ENCODE measurements at places on chromosomes 2 and 18.
A peak's percentile ranks its signal among the peaks of the same experiment; 100 is the strongest.

- no peak for DNase-seq
Observed at GRCh38 chr18:65954372-65954771, 203.6 kb downstream of the CDH7 start.

DNA sequence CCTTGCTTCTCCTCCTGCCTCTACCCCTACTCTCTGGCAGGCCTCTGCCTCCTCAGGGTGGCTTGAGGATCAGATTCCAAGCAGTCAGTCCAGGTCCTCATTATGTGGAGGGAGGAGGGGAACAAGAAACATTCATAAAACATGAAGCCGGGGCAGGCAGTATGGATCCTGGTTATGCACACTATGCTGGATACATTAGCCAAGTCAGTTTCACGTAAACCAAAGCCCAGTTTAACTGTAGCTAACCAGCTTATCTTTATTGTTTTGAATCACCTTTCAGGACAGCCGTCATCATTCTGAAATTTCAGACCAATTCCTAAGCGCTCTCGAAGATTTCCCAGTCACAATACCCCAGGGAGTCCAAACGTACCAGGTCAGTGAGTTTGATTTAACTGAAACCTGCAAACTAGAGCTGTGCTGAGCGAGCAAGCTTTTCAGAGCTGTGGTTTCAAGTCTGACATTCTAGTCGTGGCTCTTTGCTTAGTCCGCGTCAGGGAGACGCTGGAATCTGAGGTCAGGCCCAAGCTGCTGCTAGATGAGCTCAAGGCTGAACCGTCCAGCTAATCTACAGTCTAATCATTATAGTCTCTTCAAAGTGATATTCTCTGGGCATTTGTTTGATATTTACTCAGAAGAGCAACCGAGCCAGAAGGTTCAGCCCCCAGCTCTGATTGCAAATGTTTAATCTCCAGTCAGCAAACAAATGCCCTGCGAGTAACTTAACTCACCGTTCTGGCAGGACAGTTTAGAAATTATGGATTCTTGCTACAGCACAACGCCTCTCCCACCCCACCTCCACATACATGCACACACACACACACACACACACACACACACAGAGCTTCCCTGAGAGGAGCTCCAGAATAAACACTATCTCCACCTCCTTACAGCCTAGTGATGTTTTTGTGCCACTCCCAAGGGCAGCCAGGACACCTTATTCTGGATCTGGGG is 63.8 kb upstream of the BZW1 start:
- no peak for DNase-seq

GRCh38 chr2:240255811-240256703 is 115.6 kb upstream of the OTOS start:
- no peak for DNase-seq

- no peak for DNase-seq
Observed at GRCh38 chr2:36695746-36696415, 626 bp upstream of the VIT start.

DNA sequence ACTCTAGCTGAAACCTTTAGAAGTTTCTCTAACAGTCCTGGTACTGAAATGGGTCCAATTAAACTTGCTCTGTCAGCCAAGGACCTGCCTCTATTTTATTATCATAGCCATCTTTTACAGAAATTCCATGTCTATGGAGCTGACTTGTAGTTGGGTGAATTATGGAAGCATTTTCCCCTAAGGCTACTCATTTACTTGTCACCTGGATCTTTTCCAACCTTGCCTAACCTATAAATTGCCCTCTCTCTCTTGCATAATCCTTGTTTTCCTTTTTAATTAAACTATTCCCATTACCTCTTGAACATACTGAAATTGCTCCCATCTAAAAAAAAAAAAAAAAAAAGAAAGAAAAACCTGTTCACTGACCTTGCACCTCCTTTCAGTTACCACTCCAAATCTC is 74.6 kb upstream of the DOK6 start:
- DNase-seq: no peak

- DNase-seq: no peak
Observed at GRCh38 chr2:181780657-181781056, 100.3 kb upstream of the NEUROD1 start.

DNA sequence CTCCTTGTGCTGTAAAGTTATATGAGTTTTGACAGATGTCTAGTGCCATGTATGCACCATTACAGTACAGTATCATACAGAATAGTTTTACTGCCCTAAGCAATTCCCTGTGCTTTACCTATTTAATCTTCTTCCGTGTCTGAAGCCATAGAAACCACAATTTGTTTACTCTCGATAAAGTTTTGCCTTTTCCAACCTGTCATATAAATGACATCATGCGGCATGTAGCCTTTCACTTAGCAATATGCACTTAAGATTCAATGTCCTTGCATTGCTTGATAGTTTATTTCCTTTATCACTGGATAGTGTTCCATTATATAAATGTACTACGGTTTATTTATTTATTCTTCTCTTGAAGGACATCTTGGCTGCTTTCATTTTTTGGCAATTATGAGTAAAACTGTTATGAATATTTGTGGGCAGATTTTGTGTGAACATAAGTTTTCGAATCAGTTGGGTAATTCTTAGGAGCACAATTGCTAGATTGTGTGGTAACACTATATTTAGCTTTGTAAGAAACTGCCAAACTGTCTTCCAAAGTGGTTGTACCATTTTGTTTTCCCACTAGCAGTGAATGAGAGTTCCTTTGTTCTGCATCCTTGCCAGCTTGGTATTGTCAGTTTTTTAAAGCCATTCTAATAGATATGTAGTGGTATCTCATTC is 136.8 kb upstream of the MAP3K20 start:
- peak; percentile 18 for DNase-seq

DNA sequence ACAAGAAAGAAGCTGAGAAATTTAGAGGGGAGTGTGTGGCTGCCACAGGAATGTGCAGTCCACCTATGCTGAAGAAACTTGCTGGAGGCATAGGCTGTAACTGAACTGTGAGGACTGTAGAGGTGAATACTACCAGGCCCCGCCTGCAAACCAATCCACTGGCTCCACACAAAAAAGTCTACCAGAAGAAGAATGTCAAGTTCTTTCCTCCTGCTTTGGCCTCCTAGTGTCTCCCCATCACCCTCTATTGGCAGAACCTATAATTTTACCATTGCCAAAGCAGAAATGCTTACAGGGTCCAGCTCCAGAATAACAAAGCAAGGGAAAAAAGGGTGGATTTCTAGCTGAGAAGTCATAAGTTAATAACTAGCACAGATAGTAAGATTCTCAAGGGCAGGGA is 5.9 kb upstream of the ATP5MC3 start:
- DNase-seq: no peak

- DNase-seq: no peak
Observed at GRCh38 chr2:28300485-28301341, 91.9 kb upstream of the FOSL2 start.

DNA sequence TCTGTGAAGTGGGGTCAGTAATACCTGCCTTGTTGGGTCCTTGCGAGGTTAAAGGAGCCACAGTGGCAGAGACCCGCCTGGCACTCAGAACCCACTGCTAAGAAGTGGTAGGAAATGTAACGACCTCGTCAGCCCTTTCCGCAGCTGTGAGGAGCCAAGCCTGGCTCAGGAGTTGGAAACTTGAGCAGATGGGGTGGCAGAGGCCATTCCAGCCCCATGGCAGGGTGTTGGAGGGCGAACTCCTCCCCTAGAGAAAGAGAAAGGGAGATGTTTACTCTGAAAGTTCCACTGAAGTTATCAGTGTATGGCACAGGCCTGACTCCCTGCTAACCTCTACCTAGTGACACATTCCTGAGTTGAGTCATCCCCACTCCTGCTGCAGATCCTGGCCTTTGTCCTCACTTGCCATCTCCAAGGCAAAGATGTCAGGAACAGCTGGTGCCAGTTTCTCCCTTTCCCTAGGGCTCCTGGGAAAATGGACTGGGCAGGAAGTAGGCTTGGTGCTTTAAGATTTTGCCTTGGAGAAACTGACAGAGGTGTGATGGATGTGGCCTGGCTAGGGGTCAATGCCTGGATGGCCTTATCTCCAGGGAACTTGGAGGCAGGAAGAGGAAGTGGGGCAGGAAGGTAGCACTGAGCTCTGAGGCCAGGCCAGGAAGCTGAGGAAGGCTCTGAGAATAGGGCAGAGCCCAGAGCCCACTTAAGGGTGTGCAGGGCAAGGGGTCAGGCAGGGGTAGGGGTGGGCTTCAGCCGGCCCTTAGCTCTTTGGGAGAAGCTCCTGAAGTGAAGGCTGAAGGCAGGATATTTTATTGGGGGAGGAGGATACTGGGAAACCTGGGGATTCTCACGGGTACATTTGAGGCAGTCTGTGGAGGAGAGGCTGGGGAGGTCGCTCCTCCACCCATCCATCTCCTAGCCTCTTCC is 888 bp downstream of the VAMP5 start:
- DNase-seq: peak; percentile 22

- no peak for DNase-seq
Observed at GRCh38 chr18:22817844-22818243, 115.3 kb upstream of the RBBP8 start.

GRCh38 chr18:765764-766549 is 46.1 kb downstream of the YES1 start:
- no peak for DNase-seq

DNA sequence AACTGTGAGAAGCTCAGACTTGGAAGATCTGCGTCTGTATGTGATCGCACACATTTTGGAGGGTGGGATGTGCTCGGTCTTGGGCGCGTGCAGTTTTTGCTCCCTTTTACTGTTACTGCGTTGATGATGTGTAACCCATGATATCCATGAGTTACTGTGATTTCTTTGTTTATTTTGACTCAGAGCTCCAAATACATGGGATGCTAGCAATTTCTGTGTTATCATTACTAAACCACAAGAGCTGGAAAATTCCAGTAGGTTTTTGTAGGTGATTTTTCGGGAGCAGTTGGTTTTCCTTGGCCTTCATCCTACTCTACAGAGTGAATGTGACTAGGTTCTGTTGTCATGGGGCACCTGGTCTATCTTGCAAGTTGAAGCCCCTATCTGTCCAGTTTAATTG is 124.2 kb downstream of the AGAP1 start:
- no peak for DNase-seq

GRCh38 chr2:166436189-166436588 is 57.9 kb downstream of the SCN7A start:
- no peak for DNase-seq

GRCh38 chr2:145026456-145027455 is 506.8 kb upstream of the ZEB2 start:
- no peak for DNase-seq

DNA sequence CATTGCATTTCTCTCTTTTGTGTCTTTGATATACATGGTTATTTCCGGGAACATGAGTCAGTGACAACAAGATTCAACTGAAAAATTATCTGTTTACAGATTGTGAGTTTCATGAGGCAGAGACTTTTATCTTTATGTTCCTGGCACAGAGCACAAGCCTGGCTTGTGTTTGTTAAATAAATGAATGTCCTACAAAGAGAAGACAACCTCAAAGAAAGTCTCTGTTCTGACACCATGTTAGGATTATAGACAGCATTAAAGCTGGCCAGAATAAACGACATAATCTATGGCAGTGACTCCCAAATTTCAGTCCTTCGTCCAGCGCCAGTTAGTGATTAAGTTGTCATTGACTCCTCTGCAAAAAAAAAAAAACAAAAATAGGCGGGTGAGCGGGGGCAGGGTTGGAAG is 97.4 kb upstream of the DNAJC10 start:
- DNase-seq: no peak

DNA sequence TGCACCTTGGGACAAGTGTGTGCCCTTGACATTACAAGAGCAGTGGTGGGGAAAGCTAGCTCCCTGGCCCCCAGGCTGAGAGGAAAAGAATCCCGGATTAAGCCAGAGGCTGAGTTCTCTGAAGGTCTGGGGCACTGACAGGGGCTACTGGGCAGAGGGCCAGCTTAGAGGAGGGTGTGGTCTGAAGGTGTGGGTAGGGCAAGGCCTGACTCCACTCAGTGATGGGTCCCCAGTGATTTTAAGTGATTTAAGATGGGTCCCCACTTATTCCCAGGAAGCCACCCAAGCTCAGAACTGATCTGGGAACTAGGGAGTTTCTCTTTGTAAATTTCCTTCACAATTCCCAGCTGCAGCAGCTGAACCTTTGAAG is 8.8 kb downstream of the TMEM37 start:
- DNase-seq: no peak

DNA sequence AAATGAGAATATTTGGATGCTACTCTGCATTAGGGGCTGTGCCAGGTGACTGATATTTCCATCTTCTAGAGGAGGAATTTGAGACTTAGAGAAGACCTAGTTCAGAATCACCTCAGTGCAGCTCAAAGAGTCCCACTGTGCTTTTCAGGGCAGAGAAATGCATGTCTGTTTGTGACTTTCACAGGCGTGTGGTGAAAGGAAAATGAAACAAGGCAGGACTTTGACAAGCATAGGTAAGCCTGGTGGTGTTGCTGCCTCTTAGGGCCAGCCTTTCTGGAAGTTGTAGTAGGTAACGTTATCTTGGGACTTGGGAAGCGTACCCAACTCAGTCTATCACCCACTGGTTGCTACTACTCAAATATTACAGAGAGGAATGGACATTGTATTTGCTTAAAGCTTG is 2.6 kb downstream of the GPR39 start:
- DNase-seq: no peak

GRCh38 chr18:23416298-23416697 is 36.8 kb upstream of the RIOK3 start:
- DNase-seq: no peak

DNA sequence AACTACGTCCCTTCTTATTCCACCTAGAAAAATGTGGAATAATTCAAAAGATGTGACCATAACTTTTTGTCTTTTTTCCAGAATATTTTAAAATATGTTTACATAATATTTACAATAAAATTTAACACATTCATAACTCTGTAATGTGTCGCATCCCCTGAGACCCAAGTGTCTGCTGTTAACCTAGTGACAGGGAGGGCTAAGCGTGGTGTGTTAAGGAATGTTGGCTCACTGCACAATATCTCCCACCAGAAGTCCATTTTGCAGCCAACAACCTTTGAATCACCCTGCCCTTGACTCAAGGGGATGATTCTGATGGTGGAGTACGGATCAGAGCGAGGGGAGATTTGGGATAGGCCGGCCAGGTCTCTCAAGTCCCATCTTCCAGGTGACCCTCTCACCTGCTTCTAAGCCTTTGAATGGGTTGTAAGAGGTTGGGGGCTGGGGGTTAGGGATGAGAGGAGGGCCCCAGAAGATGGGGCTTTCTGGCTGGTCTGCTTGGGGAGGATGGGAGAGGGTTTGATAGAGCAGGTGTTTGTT is 43.3 kb downstream of the SERTAD2 start:
- DNase-seq: no peak

GRCh38 chr2:221518935-221519625 is 53.0 kb downstream of the EPHA4 start:
- DNase-seq: peak; percentile 37

- DNase-seq: no peak
Observed at GRCh38 chr2:28558158-28558820, 62.4 kb downstream of the PLB1 start.

GRCh38 chr2:113305146-113305545 is 26.4 kb upstream of the PAX8 start:
- DNase-seq: no peak

DNA sequence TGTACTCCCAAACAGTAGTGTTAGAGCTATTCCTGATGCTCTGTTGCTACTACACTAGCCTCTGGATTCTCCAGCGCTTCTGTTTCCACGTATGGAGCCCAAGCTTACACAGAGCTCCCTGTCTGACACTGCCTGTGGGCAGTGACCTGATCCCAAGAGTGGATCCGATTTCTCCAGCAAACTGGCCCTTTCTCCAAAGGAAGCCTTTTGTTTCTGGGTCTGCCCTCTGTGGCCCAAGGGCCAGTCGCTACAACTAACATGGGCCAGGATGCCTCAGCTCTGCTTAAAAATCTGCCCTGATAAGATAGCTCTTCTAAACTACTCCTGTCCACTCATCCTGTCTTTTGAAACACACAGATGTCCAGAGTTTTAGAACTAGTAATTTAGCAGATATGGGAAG is 172.6 kb upstream of the NRP2 start:
- DNase-seq: no peak

All from NCI-H2171 treated with DMSO at 0.1 percent for 48 hours (cell line).